Hippocampal formation (tissue), 2 donors: ENCODE measurements at places on chromosomes 3 and 15.
A peak's percentile ranks its signal among the peaks of the same experiment; 100 is the strongest.

- no peak for DNase-seq
Measured at GRCh38 chr3:61378311-61378710, 127.1 kb upstream of the FHIT start.

- no peak for DNase-seq
Measured at GRCh38 chr15:58458076-58458475, 26.3 kb downstream of the LIPC start.

DNA sequence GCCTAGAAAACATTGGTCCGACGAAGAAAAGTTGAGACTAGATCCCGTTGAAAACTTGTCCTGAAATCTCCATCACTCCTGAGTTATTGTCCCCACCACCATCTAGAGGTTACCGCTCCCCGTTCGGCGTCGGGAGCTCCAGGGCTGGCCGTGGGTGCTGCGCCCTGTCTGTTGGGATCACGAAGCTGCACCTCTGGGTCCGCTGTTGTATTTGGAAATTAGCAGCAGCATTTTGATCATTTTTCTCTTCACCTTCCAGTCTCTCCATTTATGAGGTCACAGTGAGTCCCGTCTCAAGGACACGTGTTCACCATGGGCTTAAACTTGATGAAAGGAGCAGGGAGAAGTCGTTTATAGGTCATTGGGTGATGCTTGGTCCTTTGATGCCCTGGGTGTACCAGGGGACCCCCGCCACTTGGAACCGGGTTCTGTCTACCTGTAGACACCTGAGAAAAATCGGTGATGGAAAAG is 565 bp downstream of the MANF start:
- DNase-seq, result no peak

DNA sequence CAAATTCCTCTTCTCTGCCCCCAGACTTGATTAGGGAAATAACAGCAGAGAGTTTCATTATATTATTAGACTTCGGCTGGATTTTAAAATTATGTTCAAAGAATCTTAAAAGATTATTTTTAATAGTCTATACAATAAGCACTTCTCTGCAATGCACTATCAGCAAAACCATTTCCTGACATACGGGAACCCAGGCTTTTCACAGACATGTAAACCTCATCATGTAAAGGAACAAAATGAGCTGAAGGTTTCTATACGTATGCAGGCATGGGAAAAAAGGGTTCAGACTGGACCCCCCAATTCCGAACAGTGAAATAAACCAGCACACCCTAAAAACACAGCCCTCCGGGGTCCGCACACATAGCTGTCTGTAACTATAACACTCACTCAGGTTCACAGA is 77.5 kb upstream of the LMOD3 start:
- no peak for DNase-seq

DNA sequence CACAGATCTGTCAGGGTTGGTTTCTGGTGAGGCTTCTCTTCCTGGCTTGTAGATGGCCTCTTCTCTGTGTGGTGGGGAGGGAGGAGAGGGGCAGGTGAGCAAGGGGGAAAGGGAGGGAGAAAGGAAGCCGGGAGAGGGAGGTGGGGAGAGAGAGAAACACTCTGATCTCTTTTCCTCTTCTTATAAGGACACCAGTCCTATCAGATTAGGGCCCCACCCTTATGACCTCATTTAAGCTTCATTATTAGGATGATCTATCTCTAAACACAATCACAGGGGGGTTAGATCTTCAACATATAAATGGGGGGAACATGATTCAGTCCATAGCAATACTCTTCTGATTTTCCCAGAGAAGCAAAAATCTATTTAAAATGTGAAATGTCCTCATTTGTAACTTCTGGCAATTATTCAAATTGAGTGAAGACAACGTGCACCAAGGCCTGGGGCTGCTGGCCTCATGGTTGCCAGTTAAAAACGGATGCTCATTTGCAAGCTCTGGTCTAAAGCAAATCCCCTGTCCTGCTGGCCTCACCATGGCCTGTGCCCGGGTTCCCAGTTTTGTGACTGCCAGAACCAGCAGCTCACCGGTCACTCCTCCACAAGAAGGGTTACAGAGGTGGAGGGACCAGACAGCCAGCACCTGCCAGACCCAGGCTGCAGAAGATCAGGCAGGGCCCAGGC is 8.3 kb downstream of the POMGNT2 start:
- no peak for DNase-seq

DNA sequence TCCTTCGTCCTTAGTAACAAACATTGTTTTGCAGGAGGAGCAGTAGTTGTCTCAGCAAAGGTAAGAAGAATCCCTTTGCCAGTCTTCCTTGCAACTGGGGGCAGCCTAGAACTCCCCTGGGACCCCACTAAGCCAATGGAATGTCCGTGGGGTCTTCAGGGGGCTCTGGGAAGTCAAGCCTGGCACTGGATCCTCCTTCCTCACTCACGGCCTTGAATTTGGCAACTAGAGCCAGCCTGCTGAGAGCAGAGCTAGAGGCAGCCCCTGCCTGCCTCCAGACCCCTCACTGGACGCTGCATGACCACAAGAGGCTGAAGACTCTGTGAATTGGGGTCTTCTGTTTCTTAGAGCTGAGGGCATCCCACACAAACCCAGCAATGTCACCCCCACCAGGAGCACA is 18.6 kb upstream of the PRR23E start:
- DNase-seq, result no peak

DNA sequence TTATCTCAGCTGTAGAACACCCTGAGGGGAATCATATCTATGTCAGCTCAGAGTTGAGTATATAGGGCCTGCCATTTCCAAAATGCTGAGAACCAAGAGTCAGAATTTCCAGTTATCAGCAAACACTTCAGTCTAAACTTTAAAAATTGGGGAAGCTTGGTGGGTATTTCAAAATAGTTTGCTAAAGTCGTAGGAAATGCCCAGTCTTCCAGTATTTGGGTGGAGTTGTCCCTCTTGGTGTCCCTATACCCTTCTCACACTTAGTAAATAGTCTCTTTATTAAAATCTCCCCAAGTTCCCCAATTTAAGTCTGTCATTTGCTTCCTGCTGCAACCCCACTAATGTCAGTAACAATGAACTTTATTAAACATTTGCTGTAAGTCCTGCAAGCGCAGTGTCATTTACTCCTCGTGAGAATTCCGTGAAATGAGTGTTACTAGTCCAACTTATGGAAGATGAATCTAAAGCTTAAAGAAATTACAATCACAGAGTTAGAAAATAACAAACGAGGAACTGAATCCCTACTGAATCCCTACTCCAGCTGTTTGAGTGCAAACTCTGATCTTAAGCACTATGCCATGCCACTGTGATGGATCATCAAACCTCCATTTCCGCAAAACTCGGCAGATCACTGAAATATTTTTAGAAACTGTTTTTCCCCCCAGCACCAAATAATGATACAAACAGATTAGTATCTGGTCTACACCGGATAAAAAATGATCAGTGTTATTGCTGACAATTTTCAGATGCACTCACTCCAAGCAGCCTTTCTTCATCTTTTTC is 341.7 kb upstream of the PROK2 start:
- DNase-seq, result no peak

- no peak for DNase-seq
Measured at GRCh38 chr3:151226088-151226563, 23.1 kb upstream of the GPR171 start.

DNA sequence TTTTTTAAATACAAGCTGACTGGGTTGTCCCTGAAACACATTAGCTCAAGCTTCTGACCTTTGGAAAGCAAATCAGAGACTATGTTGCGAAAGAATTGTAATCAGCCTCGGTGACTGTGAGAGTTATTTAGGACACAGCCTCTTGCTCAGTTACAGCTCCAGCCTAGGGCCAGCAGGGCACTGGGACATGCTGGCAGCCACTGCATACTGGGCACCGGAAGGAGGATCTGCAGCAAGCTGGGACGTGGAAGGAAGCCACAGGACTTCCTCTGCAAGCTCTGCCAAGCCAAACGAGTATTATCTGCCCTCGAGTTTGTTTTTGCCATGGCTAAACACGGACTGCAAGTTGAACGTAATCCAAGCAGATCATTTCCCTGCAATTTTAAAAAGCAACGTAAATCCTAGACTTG is 24.4 kb upstream of the COPG1 start:
- peak; percentile 60 for DNase-seq

GRCh38 chr3:4290272-4290893 is 12.8 kb upstream of the SETMAR start:
- DNase-seq, result no peak

DNA sequence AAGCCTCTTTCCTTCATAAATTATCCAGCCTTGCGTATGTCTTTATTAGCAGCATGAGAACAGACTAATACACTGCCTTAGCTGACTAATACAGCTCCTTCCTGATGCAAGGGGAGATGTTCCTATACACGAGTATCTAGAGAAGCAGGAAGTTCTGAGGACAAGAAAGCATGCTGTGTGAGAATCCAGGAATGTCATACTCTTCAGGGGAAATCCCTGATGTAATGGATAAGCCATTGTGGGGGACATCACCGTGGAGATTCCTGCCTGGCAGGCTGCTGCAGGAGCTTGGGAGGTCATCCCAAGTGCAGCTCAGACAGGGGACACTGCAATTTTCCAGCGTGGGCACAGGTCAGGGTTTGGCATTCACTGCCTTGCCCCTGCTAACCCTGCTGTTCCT is 476.9 kb downstream of the NR2F2 start:
- no peak for DNase-seq

DNA sequence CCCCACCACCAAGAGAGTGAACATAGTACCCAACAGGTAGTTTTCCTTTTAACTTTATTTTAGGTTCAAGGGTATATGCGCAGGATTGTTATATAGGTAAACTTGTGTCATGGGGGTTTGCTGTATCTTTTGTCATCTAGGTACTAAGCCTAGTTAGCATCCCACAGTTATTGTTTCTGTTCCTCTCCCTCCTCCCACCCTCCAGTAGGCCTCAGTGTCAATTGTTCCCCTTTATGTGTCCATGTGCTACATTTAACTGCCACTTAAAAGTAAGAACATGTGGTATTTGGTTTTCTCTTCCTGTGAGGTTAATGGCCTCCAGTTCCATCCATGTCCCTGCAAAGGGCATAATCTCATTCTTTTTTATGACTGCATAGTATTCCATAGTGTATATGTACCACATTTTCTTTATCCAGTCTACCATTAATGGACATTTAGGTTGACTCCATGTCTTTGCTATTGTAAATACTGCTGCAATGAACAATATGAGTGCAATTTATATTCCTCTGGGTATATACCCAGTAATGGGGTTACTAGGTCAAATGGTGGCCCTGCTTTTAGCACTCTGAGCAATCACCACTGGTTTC is 66.2 kb downstream of the ST3GAL6 start:
- DNase-seq, result no peak

DNA sequence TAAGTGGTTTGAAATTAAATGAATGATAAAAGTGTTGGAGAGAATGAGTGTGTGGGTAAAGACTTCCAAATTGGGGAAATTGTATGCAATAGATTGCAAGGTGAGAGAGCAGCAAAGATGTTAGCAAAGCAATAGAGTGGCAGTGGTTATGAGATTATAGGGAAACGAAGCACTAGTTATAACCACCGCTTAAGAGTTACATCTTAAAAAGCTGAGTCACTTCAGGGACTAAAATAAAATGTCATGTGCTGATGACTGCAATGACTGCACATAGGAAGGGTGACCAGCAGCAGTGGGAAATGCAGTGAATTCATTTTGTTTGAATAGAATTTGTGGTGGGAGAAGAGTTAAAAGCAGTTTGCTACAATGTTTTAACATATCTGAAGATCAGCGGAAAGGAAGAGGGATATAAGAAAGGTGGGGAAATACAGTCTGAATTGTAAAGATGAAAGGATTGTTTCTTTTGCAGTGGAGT is 127.3 kb downstream of the RAP2B start:
- no peak for DNase-seq

DNA sequence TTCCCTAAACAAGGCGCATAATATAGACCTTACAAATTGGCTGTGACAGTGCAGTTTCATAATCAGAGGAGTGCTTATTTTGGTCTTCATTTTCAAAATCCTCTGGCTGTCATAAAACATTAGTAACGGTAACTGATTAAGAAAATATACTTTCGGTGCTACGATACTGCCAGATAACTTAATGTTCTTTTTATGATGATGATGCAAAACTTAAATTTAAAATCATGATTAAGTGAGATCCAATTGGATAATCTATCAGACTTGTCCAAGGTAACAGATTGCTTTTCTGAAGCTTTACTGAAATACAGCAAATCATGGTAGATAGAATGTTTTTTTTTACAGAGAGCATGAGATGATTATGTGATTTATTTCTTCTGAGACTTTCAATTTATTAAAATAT is 364.2 kb upstream of the CNTN3 start:
- no peak for DNase-seq

- peak; percentile 79 for DNase-seq
Measured at GRCh38 chr15:57217778-57218598, 158.3 kb upstream of the CGNL1 start.

DNA sequence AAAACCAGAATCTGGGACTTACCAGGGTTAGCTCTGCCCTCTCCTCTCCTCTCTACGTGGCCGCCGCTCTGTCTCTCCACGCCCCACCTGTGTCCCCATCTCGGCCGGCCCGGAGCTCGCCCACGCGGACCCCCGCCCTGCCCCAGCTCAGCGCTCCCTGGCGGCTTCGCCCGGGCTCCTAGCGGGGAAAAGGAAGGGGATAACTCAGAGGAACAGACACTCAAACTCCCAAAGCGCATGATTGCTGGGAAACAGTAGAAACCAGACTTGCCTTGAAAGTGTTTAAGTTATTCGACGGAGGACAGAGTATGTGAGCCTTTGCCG is 5.4 kb downstream of the ISL2 start:
- no peak for DNase-seq

GRCh38 chr3:14472471-14473351 is 67.4 kb downstream of the GRIP2 start:
- DNase-seq, result no peak

- DNase-seq, result no peak
Measured at GRCh38 chr15:91947293-91947679, 93.8 kb downstream of the SLCO3A1 start.

DNA sequence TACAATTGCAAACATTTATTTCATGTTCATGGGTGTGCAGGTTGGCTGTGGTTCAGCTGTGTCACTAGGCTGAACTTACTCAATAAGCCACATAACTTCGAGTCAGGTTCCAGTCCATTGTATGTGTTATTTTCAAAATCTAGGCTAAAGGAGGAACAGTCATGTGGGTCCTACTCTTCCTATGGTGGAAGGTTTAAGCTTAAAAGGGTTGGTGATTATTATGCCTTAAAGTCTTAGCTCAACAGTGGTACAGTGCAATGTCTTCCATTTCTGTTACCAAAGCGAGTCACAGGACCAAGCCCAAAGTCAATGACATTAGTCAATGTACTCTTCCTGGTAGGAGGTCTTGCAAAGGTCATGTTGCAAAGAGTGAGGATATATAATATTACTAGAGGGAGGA is 78.2 kb downstream of the ATG7 start:
- DNase-seq, result no peak

DNA sequence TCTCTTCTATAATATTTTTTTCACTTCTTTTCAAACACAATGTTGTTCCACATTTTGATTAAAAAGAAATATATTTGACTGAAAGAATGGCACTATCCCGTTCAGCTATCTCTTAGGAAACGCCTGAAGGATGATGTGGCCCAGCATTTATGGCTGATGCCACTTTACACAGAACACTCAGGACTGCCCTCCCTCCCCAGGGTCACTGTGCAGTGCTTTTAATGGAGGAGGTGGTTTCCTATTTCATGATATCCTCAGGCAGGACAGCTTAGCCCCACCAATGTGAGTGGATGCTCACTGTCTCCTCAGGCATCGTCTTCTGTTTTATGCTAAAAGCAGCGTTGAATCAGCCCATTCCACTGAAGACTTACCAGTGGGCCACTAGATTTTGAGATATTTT is 135.9 kb downstream of the KCNAB1 start:
- no peak for DNase-seq

GRCh38 chr15:81002331-81003096 is 1.8 kb downstream of the TLNRD1 start:
- DNase-seq, result no peak

- no peak for DNase-seq
Measured at GRCh38 chr15:85927931-85928537, 133.3 kb upstream of the KLHL25 start.

GRCh38 chr3:126851934-126852333 is 131.0 kb upstream of the PLXNA1 start:
- no peak for DNase-seq
